Left kidney (tissue), 8 donors: ENCODE measurements at places on chromosomes 11 and 22. TPM values are rescaled to one million over a fixed set of nuclear protein-coding genes. Genes with fewer than 3 reads are reported as not detected.

The CBLIF gene
- polyA plus RNA-seq, result 0.20 TPM

The FADD gene
- 13.8 TPM for polyA plus RNA-seq

The LDHAL6A gene
- polyA plus RNA-seq, result 1.5 TPM

The SGSM1 gene
- polyA plus RNA-seq, result 2.7 TPM

The KREMEN1 gene
- 22.3 TPM for polyA plus RNA-seq

The TNRC6B gene
- 19.3 TPM for polyA plus RNA-seq

The MMP7 gene
- 26.0 TPM for polyA plus RNA-seq

The APOA4 gene
- not detected for polyA plus RNA-seq

The PIH1D2 gene
- 12.6 TPM for polyA plus RNA-seq

The TRIM29 gene
- 1.8 TPM for polyA plus RNA-seq

The THRSP gene
- polyA plus RNA-seq, result 0.23 TPM

The CWF19L2 gene
- polyA plus RNA-seq, result 22.5 TPM

DNA sequence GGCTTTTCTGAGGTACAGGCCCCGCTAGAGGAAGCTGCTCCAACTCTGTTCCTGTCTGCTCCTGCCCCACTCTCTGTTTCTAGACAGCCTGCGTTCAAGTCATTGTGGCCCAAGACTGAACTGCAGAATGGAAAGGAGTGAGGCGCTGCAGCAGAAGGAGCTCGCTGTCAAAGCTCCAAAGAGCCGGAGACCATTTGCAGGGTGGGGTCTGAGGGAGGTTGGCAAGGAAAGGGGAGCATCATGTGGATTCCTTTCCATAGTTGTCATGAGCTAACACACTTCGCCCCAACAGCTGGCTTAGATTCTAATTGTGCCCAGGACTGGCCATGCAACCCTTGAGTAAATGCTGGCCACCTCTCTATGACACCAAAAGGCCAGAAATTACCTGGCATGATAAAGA lies 18.8 kb downstream of the APOL4 start:
- no peak for DNase-seq

DNA sequence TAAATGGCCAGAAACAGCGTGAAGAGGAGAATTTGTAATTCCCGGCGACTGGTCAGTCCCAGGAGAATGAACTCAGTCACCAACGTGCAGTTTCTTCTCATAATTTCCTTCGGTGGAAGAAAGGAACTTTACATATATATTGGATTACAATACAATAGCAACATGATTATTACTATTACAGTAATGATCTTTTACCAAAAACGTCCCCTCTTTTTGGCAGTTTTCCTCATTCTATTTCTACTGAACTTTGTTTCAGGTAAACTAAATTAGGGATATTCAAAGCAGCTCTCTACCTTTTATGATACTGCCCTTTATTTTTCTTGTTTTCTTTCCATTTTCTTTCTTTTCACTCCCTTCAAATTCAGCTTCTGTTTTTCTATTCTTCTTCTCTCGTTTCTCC lies at the start of gene OR5M8:
Gene OR5M8 (minus strand): TSS at position 101 of the 400 bp plus-strand sequence. CDS start 0 bp downstream, at position 101.
- DNase-seq, result no peak

- DNase-seq, result no peak
Observed at GRCh38 chr11:65625628-65626342, 10.2 kb downstream of the PCNX3 start.

- no peak for DNase-seq
Observed at GRCh38 chr11:132643239-132643638, 889.1 kb downstream of the OPCML start.

GRCh38 chr11:31437742-31438435 lies 68.2 kb downstream of the DNAJC24 start:
- DNase-seq, result no peak

GRCh38 chr11:34805937-34806336 lies 110.2 kb downstream of the APIP start:
- no peak for DNase-seq

DNA sequence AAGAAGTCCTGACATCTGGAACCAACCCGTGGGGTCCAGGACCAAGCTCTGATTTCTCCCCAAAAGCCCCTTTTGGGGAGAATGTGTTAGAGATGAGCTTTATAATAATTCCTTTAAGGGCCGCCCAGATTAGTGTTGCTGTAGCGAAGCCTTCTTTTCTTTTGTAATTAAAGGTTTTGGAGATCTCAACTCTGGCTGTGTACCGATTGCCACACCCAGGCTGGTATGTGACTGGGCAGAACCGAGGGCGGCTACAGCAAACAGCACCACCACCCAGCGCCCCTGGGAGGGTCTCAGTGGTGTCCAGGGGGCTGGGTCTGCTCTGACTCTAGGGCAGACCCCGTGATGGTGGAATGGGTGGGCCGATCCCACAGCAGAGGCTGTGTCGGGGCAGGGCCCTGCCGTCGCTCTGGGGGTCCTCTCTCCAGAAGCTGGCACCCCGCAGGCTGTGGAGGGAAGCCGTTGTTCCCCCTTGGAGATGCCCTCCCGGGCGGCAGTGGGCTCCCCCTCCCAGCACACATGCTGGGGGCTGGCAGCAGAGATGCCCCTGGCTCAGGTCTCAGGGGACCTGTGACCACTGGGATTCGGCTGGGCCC lies 31.0 kb downstream of the TPCN2 start:
- DNase-seq, result no peak

GRCh38 chr22:35905894-35906293 lies 122.7 kb downstream of the RBFOX2 start:
- DNase-seq, result no peak

DNA sequence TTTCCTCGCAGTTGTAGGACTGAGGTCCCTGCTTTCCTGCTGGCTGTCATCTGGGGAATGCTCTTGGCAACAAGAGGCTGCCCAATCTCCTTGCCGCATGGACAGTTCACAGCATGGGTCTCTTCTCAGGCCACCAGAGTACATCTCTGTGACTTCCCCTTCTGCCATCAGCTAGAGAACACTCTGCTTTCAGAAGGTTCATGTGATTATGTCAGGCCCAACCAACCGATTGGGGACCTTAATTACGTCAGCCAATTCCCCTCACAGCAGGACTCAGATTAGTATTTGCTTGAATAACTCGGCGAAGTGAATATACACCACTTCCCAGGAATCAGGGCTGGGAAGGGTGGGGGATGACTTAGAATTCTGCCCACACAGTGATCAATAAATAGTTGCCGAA lies 61.9 kb upstream of the CSNK2A3 start:
- no peak for DNase-seq

- no peak for DNase-seq
Observed at GRCh38 chr22:45200860-45201511, 37.3 kb downstream of the NUP50 start.

GRCh38 chr11:80188076-80188627 lies 747.3 kb upstream of the TENM4 start:
- DNase-seq, result no peak

DNA sequence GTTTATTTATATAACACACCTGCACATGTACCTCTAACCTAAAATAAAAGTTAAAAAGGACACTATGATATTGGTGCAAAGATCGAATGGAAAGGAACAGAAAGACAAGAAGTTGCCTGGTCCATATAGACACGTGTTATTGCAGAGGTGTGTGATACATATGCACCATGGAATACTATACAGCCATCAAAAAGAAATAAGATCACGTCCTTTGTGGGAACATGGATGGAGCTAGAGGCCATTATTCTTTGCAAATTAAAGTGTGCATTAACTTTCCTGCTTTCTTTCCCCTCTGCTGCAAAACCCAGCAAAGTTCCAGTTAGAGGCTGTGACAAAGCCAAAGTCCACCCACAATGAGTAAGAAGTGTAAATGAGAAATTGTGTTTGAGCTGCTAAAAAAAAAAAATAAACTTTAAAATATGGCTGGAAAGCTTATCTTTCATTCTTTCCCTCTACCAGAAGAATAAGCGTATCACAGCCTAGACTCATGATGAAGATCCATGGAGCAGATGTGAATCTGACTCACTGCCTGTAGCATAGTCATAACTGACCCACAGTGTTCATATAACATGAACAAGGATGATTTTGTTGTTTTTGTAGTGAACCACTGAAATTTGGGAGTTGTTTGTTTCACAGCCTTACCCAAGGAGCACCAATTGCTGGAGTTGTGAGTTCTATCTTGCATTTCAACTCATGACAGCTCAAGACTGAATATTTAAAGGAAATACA lies 9.6 kb downstream of the OR52K1 start:
- DNase-seq, result no peak

DNA sequence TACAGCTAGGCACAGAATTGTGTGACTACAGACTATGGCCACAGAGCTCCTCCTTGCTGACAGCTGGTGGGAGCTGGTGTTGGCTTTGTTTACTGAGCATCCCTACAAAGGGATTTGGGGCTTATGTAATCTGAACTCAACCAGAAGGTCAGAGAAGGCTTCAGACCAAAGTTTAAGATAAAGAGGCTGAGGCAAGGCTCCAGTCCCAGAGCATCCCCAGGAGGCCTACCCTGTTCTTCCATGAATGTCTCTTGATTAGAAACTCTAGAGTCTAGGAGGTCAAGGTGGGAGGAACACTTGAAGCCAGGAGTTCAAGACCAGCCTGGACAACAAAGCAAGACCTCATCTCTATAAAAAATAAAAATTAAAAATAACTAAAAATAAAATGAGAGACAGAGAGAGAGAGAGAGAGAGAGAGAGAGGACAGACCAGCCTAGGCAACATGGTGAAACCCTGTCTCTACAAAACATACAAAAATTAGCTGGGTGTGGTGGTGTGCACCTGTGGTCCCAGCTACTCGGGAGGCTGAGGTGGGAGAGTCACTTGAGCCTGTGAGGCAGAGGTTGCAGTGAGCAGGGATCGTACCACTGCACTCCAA lies 125.5 kb upstream of the SERPIND1 start:
- no peak for DNase-seq

GRCh38 chr11:57181678-57182305 lies at the start of gene LRRC55:
Gene LRRC55, plus strand, starts transcription at chr11:57181953. Its CDS starts 70 bp downstream, at chr11:57182023.
- no peak for DNase-seq

DNA sequence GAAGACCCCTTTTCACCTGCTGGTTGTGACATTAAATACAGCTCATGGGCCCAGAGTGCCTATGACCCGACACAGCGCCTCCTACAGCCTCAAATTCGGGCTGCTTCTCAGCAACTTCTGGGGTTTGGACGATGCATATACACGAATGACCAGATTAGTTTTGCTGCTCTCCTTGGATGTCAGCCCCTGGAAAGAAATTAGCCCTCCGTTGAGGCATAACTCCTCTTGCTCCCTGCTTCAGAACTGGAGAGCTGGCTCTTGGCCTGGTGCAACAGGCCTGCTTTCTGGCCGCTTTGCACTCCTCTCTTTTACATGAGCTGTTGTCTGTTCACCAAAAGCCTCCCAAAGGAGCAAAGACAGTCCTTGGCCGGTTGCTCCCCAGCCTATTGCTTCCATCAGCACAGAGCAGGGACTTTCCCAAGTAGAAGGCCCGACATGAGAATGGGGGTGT lies 3.3 kb downstream of the TECTA start:
- no peak for DNase-seq

- no peak for DNase-seq
Observed at GRCh38 chr22:42279425-42280020, 9.1 kb upstream of the TCF20 start.

GRCh38 chr22:21622011-21622918 lies 7.6 kb downstream of the YDJC start:
- DNase-seq, result no peak

GRCh38 chr11:69427906-69428880 lies 53.3 kb upstream of the LINC01488 start:
- DNase-seq, result no peak

GRCh38 chr11:117441146-117441975 lies 113.7 kb downstream of the CEP164 start:
- DNase-seq, result no peak

DNA sequence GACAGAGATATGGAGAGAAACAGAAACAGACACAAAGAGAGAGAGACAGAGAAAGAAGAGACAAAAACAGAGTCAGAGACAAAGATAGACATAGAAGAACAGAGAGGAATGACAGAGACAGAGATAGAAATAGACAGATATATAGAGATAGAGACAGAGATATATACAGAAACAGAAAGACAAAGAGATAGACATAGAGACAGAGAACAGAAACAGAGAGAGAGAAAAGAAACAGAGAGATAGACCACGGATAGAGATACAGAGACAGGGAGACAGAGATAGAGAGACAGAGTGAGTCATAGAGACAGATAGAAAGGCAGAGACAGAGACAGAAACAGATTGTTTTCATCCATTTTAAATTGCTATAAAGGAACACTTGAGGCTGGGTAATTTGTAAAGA lies 12.3 kb upstream of the MPEG1 start:
- DNase-seq, result no peak

- no peak for DNase-seq
Observed at GRCh38 chr22:32307617-32308016, 50.0 kb upstream of the RFPL3 start.

DNA sequence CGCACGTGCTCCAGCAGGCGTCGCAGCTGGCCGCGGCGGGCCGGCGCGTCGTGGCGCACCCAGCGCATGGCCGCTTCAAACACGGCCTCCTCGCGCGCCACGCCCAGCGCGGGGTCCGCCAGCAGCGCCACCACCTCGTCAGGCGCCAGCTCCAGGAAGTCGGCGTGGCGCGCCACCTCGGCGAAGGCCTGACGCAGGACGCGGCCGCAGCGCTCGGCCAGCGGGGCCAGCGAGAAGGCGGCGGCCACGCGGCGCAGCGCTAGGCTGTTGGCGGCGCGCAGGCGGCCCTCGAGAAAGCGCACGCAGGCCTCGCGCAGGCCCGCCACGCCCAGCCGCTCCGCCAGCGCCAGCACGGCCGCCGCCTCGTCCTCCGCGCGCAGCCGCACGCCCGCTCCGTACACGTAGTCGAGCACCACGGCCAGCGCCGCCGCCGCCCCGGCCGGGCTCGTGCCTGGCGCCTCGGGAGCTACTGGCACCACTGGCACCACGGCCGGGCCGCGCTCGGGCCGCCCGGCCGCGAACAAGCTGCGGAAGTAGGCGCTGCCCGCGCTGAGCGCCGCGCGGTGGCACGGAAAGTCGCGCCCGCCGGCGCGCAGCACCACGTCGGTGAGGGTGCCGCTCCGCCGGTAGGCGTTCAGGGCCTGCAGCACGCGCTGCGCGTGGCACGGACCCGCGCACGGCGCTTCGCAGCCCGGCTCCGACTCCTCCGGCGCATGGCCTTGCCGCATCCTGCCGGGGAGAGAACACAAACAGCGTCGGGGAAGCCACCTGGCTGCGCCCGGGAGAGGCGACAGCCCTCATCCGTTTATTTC lies 2.9 kb downstream of the KLHL35 start:
- peak; percentile 36 for DNase-seq

- DNase-seq, result no peak
Observed at GRCh38 chr11:15754221-15754620, 602.1 kb downstream of the SOX6 start.

GRCh38 chr11:117470576-117470975 lies 142.9 kb downstream of the CEP164 start:
- DNase-seq, result no peak

DNA sequence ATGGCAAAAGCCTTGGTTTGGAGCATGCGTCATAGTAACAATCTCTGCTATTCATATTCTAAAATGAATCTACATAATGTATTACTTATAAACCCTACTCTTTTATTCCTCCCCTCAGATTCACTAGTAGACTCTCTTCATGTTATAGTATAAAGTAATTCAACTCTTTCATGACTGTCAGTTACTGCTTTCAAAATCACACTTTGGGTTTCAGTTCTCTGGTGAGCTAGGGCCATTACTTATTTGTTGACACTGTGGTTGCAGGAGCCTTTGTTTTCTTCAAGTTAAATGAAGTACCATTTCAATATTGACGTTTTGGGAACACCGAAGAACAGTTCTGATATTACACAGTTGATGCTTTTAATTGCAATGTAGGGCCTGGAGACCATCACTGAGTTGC lies 378.4 kb downstream of the DDX10 start:
- DNase-seq, result no peak
